ENCODE measurements at places on chromosomes 16 and 17. TPM values are rescaled to one million over a fixed set of nuclear protein-coding genes. Genes with fewer than 3 reads are reported as not detected.

The COL1A1 gene
- total RNA-seq = 4.4 TPM

The TBC1D26 gene
- total RNA-seq = 0.12 TPM

The ITGA2B gene
- 0.38 TPM for total RNA-seq

The DNAAF8 gene
- total RNA-seq = 0.06 TPM

The NAGPA gene
- 6.4 TPM for total RNA-seq

The TAC4 gene
- total RNA-seq = not detected

The CEMP1 gene
- not detected for total RNA-seq
